Gastroesophageal sphincter (tissue), 4 donors: ENCODE measurements at places on chromosomes 4 and X.

- no peak for ATAC-seq
Measured at GRCh38 chrX:152926279-152926678, 28.4 kb downstream of the ZNF185 start.

- no peak for ATAC-seq
Measured at GRCh38 chr4:109947457-109947856, 34.8 kb downstream of the EGF start.

DNA sequence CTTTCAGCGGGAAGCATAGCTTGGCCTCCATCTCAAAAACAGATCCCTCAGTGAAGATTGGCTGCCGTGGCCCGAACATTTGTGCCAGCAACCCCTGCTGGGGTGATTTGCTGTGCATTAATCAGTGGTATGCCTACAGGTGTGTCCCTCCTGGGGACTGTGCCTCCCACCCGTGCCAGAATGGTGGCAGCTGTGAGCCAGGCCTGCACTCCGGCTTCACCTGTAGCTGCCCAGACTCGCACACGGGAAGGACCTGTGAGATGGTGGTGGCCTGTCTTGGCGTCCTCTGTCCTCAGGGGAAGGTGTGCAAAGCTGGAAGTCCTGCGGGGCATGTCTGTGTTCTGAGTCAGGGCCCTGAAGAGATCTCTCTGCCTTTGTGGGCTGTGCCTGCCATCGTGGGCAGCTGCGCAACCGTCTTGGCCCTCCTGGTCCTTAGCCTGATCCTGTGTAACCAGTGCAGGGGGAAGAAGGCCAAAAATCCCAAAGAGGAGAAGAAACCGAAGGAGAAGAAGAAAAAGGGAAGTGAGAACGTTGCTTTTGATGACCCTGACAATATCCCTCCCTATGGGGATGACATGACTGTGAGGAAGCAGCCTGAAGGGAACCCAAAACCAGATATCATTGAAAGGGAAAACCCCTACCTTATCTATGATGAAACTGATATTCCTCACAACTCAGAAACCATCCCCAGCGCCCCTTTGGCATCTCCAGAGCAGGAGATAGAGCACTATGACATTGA lies 175.4 kb downstream of the FAT4 start:
- no peak for ATAC-seq

DNA sequence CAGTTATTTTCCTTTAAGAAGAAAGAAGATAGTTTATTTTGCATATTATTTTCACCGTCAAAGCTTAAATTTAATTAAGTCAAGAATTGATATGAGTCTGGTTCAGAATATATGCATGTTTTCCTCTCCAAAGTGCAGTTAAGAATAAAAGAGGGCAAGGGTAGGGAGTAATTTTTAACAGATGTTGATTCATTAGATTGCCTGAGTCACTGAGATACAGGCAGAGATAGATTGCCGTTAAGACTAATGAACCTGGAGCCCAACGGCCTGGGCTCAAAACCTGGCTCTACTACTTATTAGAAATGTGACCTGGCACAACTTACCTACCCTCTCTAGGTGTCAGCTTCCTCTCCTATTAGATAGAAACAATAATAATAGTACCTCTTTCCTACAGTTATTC lies 1037.4 kb upstream of the PABPC4L start:
- ATAC-seq, result no peak

- ATAC-seq, result no peak
Measured at GRCh38 chrX:25012793-25013631, 2.8 kb downstream of the ARX start.

DNA sequence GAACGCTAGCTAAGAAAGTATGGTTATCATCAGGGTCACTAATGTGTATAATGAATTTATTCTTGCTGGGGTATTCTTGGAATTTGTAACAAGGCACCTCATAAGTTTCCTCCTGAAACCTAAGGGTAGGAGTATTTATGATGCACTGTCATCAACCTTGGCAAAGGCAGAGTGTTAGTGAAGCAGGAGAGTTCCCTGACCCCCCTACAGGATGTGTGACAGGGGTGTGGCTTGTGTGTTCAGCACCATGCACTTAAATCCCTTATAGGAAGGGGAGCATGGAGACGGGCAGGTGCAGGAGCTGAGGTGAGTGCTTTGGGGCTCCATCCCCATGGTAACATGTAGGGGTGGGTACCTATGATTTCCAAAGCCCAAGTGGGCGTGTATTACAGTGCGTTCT lies 237.7 kb downstream of the GALNTL6 start:
- ATAC-seq, result no peak

GRCh38 chrX:31506360-31506759 lies 434.5 kb upstream of the FTHL17 start:
- ATAC-seq, result no peak

GRCh38 chr4:9765091-9765490 lies 16.3 kb upstream of the DRD5 start:
- ATAC-seq, result no peak

- ATAC-seq, result peak; percentile 31
Measured at GRCh38 chrX:136953867-136954787, 73.6 kb upstream of the RBMX start.

DNA sequence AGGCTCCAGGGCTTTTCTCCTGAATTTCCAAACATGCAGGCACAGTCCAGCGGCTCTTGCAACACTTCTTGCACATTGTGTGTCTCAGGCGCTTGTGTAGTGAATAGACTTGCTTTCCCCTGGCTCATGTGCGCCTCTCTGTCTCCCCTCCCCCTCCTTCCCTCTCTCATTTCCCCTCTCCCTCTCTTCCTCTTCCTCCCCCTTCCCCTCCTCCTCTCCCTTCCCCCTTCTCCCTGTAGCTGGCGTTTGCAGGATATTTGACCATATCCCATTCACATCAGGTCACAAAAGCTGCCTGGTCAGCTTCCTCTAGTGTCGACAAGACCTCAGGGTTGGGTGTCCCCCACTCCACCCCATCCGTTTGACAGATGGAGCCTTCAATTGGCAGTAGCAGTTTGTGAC lies 2.4 kb downstream of the CHST7 start:
- peak; percentile 37 for ATAC-seq

GRCh38 chrX:17747692-17748091 lies 10.4 kb downstream of the SCML1 start:
- no peak for ATAC-seq

GRCh38 chr4:84908876-84909275 lies 57.6 kb downstream of the WDFY3 start:
- no peak for ATAC-seq

GRCh38 chr4:108763226-108763593 lies 357 bp upstream of the ETNPPL start:
- no peak for ATAC-seq

DNA sequence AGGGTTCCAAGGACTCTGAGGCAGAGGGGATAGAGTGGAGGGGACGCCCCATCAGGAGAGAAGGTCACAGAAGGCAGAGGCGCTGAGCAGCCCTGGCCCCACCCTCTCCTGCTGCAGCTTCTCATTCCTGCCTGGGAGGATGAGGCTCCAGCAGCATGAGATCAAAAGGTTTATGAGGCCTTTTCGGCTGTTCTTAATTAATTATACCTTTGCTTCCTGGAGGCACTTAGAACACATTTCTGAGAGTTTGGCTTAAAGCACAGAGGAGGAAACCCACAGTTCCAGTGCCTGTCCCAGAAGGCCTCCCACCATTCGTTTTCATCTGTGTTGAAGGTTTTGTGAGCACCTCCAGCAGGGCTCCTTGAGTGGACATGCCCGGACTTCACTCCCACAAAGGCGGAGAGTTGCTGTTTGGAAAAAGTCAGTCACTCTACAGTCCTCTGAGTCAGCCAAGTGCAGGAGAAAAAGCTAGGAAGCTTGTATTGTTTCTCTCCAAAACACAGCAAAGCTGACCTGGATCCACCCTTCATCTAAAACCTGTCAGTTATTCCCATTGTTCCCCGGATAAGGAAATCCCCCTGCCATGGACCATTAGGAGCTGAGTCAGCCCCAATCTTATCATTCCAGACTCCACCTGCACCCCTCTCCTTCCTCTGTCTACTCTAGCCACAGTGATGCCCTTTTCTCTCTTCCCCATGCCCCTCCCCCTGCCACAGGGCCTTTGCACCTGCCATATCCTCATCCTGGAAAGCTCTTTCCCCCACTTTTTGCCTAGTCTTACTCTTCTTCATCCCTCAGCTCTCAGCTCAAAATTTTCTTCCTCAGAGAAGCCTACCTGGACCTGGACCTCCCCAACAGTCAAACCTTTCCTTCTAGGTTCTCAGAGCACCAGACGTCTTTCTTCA lies 276.8 kb downstream of the FBXW7 start:
- no peak for ATAC-seq

DNA sequence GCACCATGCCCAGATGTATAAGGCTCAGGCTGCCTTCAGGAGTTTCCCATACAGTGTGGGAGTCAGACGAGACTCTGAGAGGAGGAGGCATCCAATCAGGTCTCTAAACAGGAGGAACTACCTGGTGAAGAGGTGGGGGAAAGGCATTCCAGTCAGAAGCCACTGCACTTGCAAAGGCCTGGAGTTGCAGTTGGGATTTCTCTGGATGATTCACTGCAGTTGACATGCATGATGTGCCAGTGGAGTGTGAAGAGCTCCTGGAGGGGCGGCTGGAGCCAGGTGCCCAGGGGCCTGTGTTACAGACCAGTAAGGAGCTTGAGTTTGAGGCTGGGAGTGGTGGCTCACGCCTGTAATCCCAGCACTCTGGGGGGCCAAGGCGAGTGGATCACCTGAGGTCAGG lies 339.1 kb downstream of the ARHGAP10 start:
- no peak for ATAC-seq

GRCh38 chr4:42398171-42398870 lies 1.0 kb downstream of the SHISA3 start:
- ATAC-seq, result peak; percentile 20

GRCh38 chr4:99855678-99856077 lies 38.5 kb downstream of the LAMTOR3 start:
- no peak for ATAC-seq

- ATAC-seq, result no peak
Measured at GRCh38 chrX:25196221-25196620, 180.5 kb upstream of the ARX start.

DNA sequence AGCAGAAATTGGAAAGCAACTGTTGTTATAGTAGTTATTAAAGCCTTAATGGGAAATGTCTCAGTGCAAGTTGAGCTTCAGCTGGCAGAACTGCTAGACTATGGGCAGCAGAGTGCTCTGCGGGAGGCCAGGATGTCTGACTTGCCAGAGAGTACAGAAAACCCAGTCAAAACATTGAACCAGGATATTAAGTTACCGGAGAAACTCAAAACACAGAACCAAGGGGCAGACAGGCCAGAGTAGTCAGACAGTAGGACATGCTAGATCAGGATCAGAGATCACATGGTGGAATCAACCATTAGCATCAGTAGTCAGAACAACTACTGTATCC lies 72.9 kb upstream of the TNIP3 start:
- no peak for ATAC-seq
